ENCODE measurements at places on chromosomes 11 and 22.
A peak's percentile ranks its signal among the peaks of the same experiment; 100 is the strongest.

GRCh38 chr22:37105154-37105553 is 4.4 kb downstream of the TMPRSS6 start:
- no peak for DNase-seq

DNA sequence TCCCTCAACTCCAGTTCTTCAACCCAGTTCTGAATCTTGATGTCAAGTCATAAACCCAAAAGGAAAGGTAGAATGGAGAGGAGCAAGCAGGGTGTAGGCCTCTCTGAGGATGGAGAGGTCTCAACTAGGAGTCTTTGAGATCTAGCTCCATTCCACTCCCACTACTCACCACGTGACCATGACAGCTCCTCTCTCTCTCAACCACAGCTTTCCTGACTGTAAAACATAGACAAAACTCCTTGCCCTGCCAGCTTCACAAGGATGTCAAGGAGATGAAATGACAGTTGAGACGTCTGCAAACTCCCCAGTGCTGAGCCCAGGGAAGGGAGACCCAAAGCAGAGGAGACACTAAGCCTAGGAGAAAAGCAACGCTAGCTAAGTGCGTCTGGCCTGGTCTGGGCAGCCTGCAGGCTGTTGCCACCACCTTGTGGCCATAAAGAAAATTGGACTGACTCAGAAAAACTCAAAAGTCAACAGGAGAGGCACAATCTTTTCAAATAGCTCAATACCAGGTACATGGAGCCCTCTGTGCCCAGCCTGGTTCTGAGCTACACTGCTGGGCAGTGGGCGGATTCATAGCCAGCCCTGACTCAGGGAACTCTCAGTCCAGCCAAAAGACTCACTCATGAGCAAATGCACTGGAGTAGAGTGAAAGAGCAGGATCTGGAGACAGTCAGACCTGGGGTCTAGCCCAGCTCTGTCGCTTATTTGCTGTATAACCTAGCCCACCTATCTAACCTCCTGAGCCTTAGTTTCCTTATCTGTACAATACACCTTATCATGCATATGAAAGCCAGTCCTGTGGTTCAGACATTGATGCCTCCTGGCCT is 3.4 kb downstream of the CLPB start:
- DNase-seq: peak; percentile 74

- DNase-seq: no peak
Measured at GRCh38 chr11:112103446-112103845, 16.8 kb downstream of the SDHD start.

DNA sequence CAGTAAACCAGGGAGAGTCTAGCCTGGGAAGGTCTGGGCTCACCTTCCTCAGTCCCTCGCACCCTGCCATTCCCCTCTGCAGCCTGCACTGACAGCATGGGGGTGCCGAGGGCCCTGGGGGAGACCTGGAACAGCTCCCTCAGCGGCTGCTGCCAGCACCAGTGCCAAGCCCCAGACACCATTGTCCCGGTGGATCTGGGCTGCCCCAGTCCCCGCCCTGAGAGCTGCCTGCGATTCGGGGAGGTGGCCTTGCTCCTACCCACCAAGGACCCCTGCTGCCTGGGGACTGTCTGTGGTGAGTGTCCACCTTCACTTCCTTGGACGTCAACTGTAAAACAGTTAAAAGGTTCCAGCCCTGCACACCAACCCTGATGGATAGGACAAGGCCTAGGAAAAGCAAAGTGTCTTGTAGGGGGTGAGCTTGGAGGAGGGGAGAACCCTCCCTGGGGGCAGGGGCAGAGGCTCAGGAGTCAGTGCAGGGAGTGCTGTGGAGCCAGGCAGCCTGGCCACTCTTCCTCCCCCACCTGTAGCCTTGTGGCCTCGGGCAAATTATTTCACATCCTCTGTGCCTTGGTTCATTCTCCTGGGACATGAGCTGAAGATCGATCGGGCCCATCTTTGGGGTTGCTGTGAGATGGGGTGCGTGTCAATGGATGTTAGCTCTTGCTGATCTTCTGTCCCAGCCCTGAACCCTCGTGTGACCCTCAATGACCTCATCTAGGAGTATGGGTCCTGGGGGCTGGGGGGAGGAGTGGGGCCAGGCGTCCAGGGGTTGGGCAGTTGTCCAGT is 85.2 kb upstream of the MYOD1 start:
- no peak for DNase-seq

- no peak for DNase-seq
Measured at GRCh38 chr11:70494559-70495350, 96.4 kb downstream of the CTTN start.

DNA sequence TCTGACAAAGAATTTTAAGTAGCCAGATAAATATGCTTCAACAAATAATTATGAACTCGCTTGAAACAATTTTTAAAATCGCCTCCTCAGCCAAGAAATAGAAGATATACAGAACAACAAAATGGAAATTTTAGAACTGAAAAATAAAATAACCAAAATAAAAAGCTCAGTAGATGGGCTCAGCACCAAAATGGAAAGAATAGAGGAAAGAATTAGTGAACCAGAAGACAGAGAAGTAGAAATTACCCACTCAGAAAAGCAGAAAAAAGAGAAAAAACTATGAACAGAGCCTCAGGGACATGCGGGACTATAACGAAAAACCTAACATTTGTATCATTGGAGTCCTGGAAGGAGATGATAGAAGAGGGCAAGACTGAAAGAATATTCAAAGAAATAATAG is 7.4 kb downstream of the COMMD9 start:
- no peak for DNase-seq

DNA sequence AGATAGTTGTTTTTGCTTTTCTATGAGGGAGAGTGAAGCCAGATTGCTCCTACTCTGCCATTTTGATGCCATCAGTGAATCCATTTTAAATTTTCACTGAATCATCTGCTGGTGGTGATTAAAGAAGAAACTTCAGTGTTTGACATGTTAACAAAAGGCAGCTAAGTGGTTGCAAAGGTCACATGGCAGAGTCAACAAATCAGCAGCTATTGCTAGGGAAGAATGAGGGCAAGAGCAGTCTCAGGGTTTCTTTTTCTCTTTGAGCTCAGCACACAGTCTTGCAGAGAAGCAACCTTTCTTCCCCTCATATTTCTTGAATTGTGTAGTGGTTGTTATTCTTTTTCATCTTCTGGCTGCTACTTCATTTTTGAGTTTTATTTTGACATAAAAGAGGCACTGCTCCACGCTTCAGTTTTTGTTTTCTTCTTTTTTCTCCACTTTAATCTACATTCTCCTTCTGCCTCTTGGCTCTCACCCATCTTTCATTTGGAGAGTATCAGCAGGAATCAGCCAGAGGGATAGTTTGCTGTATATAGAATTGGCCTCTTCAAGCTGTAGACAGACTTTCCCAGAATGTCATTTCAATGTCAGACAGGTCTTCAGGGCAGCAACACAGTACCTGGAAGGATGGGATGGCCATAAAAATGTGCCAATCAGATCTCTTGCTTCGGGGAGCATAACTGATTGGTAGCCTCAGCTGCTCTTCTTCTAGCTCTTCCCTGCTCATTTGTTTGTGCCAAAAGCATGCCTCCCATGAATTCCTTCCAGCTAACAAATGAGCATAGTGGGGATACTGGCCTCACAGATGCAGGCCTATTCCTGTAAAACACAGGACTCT is 153.9 kb downstream of the TRPC6 start:
- no peak for DNase-seq

GRCh38 chr22:32796865-32797573 is 4.5 kb upstream of the TIMP3 start:
- peak; percentile 85 for DNase-seq

- no peak for DNase-seq
Measured at GRCh38 chr11:120384476-120384875, 48.3 kb downstream of the ARHGEF12 start.

DNA sequence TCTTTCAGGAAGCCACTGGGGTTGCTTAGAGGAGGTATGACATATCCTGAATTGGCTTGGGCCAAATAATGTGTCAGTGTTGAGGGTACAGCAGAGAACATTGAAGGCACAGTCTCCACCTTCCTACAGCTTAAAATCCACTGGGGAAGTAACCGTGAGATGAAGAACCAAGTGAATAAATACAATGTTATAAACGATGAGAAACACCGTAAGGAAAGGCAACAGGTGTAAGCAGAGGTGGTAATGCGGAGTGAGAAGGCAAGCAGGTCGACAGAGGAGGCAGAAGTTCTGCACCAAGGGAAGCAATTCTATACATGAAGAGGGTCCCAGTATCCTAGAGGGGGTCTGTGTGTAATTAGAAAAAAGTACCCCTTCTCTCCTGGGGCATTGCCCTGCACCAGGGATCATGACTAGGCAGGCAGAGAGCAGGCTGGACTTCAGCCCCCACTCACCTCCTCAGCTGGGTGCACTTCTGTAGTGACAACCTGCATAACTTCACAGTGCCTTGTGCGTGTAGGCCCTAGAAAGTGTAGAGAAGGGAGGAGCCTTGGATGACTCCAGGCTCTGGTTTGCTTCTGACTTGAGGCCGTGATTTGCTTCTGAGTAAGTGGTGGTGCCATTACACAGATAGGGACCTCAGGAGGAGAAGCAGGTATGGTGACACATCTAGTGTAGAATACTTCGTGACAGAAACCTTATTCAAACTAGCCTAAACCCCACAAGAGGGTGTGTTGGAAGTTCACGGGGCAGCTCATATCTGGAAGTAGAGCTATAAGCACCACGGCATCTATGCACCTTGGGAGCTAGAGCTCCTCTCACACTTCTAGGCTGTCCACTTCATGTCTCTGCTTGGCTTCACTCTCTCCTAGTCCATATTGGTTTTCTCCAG is 4.9 kb downstream of the MYOD1 start:
- DNase-seq: no peak

- no peak for DNase-seq
Measured at GRCh38 chr22:33796494-33796893, 123.8 kb downstream of the LARGE1 start.

GRCh38 chr11:115291325-115291724 is 212.9 kb downstream of the CADM1 start:
- no peak for DNase-seq

DNA sequence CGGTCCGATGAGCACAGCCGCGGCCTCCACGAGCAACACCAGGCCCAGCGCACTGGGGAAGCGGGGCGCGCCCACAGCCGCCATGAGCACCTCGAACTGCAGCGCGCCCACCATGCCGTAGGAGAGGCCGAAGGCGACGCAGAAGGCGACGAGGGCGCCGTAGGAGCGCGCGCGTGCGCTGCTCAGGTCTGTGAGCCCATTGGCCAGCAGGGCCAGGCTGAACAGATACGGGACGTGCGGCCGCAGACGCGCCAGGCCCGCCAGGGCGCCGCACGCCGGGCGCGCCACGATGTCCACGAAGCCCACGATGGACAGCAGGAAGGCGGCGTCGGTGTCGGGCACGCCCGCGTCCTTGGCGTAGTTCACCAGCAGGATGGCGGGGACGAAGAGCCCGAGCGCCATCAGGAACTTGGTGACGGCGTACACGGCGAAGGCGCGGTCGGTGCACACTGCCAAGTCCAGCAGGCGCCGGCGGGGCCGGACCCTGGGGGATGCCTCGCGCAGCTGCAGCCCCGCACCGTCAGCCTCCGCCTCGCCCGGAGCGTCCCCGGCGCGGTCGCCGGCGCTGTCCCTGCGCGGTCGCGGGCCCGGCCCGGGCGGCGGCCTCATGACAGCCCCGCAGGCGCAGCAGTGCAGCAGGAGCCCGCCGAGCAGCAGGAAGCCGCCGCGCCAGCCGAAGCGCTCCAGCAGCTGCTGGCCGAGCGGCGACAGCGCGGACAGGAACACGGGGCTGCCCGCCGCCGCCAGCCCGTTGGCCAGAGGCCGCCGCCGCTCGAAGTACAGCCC is 2.9 kb downstream of the SLC16A8 start:
- peak; percentile 64 for DNase-seq

DNA sequence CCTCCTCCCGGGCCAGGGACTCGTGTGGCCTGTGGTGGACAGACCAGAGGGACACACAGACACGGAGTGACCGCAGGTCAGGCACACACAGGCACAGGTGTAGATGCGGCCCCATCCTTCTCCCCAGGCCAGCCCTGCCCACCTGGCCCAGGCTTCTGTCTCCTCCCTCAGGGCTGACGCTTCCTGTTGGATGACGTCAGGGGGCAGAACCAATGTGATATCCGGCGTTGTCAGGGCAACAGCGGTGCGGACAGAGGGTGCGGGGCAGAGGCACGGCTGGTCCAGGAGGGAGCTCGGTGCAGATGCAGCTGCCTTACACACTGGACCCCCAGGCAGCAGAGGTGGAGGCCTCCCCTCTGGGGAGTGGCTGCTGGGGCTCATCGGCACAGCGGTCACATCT is 2.9 kb upstream of the TUBGCP6 start:
- peak; percentile 74 for DNase-seq

GRCh38 chr22:44871782-44872181 is 119.4 kb downstream of the ARHGAP8 start:
- no peak for DNase-seq

DNA sequence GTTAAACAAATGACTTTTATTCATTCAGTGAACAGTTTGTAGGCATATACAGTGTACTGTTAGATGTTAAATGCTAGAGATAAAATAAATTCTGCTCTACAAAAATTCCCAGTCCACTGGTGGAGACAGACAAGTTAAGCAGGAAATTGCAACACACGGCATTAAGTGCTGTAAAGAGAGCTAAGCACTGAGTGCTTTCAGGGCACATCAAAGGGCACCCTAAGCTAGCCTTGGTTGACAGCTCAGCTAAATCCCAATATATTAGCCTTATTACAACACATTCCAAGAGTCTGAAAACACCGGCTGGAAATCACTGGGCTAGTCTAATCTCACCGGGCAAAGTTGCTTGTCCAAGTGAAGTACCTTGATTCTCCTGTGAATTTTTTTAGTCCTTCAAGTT is 55.1 kb downstream of the NOX4 start:
- DNase-seq: peak; percentile 35

DNA sequence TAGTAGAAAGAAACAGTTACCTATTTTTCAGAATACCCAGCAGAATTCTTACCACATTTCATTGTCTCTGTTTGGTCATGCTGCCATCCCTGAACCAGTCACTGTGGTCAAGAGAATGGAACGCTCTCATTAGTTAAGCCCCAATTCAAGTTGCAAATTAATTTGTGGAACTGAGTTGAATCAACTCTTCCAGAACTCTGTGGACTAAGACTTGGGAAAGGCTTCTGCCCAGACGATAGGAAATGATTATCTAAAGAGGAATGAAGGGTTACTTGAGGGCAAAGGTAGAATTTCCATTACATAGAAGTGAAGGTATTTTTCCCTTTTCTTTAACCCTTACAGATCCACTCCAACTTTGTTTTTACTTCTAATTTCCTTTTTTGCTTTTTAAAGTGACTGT is 286.4 kb downstream of the DYNC2H1 start:
- peak; percentile 75 for DNase-seq

GRCh38 chr11:128620309-128621100 is 33.1 kb upstream of the ETS1 start:
- DNase-seq: no peak

- no peak for DNase-seq
Measured at GRCh38 chr11:37264060-37264459, 666.0 kb upstream of the RAG2 start.

DNA sequence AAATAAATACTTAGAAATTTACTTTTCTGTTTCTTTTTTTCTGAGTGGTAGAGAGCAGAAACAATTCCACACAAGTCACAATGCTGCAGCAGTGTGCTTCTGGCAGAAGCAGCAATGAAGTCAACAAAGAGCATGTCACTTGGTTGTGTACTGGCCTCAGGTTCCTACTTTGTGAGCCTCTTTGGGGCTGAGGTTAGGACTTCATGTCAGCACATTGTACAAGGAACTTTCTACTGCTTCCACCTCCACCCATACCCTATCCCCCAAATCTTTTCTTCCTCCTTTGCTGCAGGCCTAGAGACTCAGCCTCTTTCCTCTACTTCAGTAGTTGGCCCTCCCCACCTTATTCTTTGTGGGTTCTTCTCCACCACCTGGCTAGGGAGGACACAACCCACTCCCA is 252.7 kb upstream of the PITPNB start:
- no peak for DNase-seq

GRCh38 chr11:2447253-2447950 is 2.6 kb downstream of the KCNQ1 start:
- no peak for DNase-seq
